ENCODE measurements at places on chromosomes 3 and 15. TPM values are rescaled to one million over a fixed set of nuclear protein-coding genes. Genes with fewer than 3 reads are reported as not detected.

DNA sequence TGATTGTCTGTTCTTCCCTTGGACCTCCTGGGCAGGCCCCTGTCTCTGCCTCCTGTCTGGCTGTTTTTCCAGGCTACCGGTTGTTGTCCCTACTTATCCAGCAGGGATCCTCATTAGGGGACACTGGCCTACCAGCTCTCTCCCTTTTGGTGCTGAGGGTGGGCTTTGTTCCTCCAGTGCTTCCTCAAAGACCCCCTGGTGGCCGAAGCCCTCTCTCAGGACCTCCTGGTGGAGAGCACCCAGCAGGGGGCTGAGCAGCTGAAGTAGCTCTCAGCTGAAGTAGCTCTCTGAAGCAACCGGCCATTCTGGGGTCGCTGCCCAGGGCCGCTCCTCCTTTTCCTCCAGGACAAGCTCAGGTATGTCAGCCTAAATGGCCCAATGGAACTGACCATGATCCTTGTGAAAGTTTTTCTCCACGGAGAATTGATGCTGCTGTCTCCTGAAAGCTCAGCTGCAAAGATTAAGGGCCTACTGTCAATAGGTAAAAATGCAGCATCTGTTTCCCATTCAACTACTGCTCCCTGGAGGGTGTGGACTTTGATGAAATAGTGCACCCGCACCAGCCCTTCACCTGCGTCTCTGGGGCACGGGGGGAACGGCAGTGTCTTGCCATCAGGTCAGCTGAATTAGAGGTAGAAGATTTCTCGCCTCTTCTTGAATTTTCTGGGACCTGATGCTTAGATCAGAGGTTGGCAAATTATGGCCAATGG lies 27.6 kb downstream of the ARNT2 start:
- DNase-seq: no peak

GRCh38 chr15:96431786-96432185 lies 101.3 kb downstream of the NR2F2 start:
- no peak for DNase-seq

DNA sequence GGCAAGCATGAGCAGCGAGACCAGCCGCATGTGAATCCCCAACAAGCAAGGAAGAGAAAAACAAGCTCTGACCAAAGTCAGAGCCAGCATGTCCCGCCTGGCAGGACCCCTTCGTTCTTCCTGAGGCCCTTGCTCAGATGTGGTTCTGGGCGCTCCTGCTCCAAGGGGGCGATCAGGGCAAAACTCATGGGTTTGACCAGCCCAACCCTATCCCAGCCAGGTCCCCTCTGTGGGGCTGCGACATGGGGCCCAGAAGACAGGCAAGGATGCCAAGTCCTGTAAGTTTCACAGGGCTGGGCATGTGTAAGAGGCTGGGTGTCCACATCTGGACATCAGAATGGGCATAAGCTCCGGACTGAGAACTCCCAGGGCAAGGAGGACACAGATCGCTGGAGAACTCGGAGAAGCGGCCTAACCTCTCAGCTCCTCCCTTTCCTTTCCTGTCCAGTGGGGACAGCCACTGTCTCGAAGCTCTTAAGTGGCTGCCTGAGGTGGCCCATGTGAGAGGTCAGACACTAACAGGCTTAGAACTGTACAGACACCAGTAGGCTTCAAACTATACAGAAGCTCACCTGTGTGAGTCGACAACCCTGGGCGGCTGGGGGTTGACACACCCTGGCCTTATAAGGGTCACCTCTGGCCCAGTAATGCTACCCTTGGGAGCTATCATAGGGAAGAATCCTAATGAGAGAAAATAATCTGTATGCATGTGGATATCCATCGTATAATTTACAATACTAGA lies 48.9 kb downstream of the XXYLT1 start:
- DNase-seq: no peak

FILIP1L gene
- total RNA-seq: 34.1 TPM

Data from tibial nerve (tissue), 4 donors.